ENCODE measurements at places on chromosomes 6 and 20.
A peak's percentile ranks its signal among the peaks of the same experiment; 100 is the strongest.

DNA sequence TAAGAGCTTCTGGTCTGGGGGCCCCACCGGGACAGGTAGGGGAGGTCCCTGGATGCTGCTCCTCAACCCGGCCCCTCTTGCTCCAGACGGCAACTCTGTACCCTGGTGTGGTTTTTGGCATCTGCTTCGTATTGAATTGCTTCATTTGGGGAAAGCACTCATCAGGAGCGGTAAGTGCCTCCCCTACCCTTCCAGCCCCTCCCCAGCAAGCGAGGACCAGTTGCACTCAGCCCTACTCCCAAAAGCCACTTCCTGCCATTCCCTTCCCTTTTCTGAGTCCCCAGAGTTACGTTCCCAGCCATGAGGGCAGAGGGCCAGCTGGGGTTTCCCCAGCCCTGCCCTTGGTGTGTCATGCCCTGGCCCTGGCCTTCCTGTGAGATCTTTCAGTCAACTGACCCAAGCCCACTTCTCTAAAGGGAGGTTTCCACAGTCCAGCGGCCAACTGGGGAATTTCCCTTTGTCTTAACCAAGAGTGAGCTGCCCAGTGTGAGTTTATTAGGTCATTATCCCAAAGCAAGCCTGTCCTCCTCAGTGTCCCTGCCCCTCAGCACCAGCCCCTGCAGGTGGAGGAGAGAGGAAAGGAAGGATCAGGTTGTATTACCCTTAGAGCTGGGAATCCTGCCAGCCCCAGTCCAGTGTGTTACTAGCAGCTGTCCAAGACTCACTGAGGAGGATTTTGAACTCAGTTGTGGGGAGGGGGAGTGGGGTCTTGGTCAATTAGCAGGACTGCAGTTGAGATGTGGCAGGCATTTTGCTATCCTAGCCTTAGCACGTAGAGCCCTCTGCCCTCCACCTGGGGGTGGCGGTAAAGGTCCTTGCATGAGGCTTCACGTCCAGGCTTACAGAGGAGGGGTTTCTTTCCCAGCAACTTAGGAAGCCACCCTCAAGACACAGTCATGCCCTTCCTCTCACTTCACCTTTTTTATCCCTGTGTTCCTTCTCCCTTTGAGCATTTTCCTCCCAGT is 45.8 kb downstream of the TM9SF4 start:
- peak; percentile 35 for DNase-seq

DNA sequence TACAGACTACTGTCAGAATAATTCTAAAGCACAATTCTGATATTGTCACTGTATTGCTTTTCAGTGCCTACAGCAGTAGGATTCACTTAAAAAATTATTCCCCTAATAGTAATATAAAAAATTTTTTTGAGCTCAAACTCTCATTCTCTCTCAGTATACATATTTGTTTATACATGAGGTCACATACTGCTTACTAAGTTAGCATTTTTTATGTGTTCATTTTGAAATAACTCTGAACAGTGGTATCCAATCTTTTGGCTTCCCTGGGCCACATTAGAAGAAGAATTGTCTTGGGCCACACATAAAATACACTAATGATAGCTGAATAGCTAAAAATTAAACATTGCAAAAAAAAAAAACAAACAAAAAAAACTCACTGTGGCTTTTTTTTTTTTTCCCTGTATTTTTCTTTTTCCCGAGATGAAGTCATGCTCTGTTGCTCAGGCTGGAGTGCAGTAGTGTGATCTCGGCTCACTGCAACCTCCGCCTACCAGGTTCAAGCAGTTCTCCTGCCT is 38.6 kb downstream of the ASXL1 start:
- no peak for DNase-seq

GRCh38 chr6:156943166-156943565 is 166.0 kb downstream of the ARID1B start:
- no peak for DNase-seq

- DNase-seq = no peak
These were observed 140.8 kb downstream of the ALDH8A1 start for GRCh38 chr6:134809130-134809529.

All from hematopoietic multipotent progenitor cell treated with erythropoietin and hydrocortisone succinate and interleukin-3 and kit ligand, for 8 days (in vitro differentiated cells).